H7 (cell line): ENCODE measurements at places on chromosomes 11 and 22. TPM values are rescaled to one million over a fixed set of nuclear protein-coding genes. Genes with fewer than 3 reads are reported as not detected.

DNA sequence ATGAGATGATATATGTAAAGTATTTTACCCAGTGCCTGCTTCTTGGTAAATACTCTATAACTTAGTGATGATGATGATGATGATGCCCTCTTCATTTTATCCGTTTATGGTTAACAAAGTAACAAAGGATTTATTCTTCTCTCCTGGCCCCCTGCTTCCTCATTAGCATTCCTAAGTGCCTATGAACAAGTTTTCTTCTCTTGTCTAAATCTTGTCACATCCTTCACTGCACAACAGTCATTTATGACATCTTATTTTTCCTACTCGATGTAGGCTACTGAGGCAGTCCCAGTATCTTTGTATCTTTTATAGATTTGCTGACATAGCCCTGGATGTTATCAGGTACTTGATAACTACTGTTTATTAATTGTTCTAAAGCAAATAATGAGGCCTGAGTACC is 754.4 kb upstream of the ARHGAP42 start:
- DNase-seq = no peak

C11orf91 gene
- not detected in 2 replicates for total RNA-seq

GRCh38 chr11:91608677-91609076 is 615.9 kb upstream of the FAT3 start:
- no peak for DNase-seq

DNA sequence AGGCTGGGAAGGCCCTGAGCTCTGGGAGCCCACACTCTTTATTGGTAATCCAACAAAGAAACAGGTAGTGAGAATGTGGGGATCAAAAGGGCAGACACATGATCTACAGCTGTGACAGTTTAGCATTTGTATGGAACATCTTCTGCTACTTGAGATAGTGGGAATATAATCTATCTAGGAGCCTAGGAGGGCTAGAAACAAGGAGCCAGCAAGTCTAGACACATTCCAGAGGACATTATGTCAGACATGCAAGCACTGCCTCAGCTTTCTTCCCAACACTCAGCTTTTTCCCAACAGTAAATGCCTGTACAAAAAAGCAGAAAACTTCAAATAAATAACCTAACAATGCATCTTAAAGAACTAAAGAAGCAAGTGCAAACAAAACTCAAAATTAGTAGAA is 1150.6 kb upstream of the RAG2 start:
- no peak for DNase-seq

GRCh38 chr11:22341588-22341931 is 3.4 kb downstream of the SLC17A6 start:
- no peak for DNase-seq

IFTAP gene
- 22.3 and 26.8 TPM in 2 replicates for total RNA-seq
